ENCODE measurements at places on chromosomes 2 and 18.

DNA sequence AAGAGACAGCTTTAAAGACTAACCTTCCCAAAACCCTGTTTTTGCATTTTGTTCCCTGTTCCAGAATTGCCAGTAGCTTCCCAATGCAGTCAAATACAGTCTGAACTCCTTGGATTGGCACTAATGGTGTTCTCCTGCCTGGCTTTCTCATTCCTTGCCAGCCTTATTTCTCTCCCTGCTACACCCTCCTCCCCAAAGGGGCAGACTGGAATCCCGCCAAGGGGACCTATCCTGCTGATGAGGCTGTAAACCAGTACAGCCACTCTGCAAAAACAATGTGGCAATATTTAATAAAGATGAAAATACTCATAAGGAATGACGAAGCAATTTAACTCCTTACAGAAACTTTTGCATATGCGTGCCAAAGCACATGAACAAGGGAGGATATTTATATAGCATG, 4.5 kb upstream of the SLC4A5 start:
- DNase-seq = no peak

GRCh38 chr2:62705859-62706720, 577 bp downstream of the EHBP1 start:
- DNase-seq = peak; percentile 29

- DNase-seq = peak; percentile 57
Measured at GRCh38 chr2:65159906-65160305, 30.0 kb upstream of the RAB1A start.

- no peak for DNase-seq
Measured at GRCh38 chr2:147925886-147926285, 81.1 kb downstream of the ACVR2A start.

DNA sequence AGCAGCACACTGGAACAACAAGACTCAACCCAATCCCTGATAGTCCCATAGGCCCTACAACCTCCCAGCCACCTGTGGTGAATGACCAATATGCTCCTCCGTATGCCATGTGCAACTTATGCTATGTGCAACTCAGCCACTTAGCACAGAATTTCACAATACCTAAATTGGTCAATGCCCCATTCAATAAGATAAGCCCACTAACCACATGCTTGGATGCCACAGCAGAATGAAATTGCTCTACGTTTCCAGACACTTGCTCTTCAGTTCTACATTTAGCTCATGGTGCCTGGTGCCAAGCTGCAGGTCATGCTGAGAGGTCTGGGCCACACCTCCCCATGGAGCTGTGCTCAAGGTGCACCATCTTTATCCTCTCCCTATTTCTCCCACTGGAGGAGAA, 159.8 kb downstream of the EN1 start:
- DNase-seq = no peak

- DNase-seq = no peak
Measured at GRCh38 chr18:48573632-48574283, 34.9 kb downstream of the CTIF start.

DNA sequence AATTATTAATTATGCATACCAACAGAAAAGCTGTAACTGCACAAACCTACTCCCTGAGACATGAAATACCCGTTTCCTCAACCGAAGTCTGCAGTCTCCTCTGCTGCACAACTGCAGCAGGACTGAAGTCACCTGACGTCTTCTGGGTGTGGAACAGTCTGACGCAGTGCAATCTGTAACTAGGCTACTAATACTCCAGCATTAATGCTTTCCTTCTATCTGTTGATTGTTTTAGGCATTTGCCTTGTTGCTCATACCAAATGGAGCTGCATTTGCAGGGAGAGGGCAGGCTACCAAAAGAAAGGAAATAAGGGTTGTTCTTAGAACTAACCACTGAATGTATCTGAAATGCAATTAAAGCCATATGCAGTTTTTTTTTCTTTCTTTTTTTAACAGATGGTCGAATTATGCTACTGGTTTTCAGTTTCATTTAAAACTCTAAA, 40.1 kb downstream of the RTN4 start:
- DNase-seq = peak; percentile 71

- no peak for DNase-seq
Measured at GRCh38 chr18:9859232-9859631, 26.5 kb upstream of the TXNDC2 start.

DNA sequence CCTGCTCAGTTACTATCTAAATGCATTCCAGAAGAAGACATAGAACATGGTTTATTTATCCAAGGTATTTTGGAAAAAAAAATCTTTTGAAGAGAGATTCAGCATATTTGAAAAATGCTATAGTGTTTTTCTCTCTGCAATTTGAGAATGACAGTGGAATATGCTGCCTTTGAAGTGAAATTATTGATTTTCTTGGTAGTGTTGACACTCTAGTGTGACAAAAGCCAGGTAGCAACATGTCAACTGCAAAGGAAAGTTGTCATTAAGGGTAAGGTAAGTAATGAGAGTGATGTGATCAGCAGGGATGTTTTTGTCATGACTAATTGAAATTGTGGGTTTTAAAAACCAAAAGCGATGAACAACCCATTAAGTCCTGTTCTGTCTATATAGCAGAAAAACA, 1387.1 kb upstream of the TMEFF2 start:
- DNase-seq = no peak

GRCh38 chr2:34806396-34806795, 1207.3 kb upstream of the FAM98A start:
- no peak for DNase-seq

DNA sequence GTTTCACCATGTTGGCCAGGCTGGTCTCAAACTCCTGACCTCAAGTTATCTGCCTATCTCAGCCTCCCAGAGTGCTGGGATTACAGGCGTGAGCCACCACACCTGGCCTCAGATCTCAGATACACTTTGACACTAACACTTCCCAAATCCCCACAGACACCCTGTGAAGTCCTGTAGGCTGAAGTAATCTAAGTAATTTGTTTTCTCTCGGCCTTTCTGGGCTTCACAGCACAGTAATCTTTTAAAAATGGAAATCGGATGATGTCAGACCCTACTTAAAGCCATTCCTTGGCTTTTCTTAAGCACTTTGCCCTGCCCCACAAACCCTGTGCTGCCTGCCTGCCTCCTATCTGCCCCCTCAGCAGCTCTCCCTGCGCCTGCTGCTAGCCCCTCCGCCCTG, 16.2 kb downstream of the ATIC start:
- DNase-seq = no peak

DNA sequence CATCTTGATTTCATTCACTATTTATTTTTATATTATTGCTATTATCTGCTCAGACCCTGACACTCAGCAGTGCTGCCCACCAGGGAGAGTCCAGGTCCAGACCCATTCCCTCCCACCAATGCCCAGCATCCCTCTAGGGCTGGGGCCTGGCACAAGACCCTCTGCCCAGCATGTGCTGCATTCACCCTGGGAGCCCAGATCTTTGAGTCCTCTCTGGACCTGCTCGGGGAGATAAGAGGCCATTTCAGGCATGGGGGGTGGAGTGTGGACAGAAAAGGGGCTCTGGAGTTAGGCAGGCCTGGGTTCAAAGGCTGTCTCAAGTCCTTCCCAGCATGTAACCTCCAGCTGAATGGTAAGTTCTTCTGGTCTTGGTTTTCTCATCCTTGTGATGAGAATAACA, 209.6 kb downstream of the CYP26B1 start:
- DNase-seq = no peak

GRCh38 chr2:8533923-8534322, 147.9 kb upstream of the ID2 start:
- DNase-seq = no peak

DNA sequence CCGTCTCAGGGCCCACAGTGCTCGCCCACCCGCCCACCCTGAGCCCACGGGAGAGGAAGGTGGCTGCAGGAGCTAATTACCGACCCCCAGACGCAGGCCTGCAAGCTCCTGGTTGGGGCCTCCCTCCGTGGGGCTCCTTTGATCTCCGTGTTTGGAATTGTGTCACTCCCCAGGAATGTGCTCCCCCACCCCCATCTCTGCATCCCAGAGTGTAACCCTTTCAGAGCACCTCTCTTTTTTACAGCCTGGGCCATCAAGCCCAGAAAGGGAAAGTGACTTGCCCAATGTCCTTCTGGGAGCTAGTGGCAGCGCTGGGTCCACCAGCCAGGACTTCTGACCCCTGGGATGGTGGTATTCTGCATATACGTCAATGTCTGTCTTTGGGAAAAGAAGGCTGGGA, 335.1 kb downstream of the CYRIA start:
- no peak for DNase-seq

GRCh38 chr2:10834068-10834655, 21.6 kb upstream of the PDIA6 start:
- no peak for DNase-seq

GRCh38 chr2:196466581-196466980, 172.9 kb upstream of the CCDC150 start:
- DNase-seq = no peak

- DNase-seq = no peak
Measured at GRCh38 chr18:62066102-62066818, 120.6 kb downstream of the PIGN start.

- DNase-seq = no peak
Measured at GRCh38 chr2:221750316-221750715, 178.2 kb upstream of the EPHA4 start.

- no peak for DNase-seq
Measured at GRCh38 chr2:42651057-42651456, 82.6 kb downstream of the MTA3 start.

- no peak for DNase-seq
Measured at GRCh38 chr2:147325990-147326389, 518.8 kb upstream of the ACVR2A start.

DNA sequence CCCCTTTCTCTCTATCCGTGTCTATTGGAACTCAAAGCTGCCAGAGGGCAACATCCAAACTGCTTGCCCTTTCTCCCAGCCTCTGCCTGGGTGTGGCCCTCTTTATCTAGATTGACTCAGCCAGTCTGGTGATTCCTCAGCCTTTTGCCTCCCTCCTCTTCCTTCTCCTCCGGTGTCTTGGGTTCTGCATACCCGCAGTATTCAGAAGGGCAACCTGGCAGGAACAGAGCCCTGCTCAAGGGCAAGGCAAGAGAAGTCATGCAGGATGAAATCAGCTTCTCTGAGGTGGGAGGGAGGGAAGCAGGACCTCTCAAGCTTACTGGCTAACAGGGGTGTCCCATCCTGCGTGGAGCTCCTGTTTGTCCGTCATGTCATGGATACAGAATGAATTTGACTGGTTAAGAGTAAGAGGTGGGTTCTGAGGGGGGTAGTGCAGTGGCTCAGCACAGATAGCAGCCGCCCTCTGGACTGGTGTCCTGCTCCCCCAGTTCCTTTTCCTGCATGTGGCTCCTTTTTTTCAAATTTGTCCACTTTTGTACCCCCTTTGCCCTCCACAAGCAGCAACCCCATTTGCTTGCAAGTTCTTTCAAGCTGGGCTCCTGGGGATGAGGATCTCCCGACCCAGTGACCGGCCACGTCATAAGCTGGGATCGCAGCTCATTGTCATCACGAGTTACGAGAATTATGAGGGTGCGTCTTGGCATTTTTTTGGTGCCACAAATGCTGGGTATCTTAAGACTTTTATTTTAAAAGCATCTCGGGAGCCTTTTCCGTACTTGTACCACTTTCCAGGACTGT, 154.1 kb downstream of the FHOD3 start:
- DNase-seq = no peak

DNA sequence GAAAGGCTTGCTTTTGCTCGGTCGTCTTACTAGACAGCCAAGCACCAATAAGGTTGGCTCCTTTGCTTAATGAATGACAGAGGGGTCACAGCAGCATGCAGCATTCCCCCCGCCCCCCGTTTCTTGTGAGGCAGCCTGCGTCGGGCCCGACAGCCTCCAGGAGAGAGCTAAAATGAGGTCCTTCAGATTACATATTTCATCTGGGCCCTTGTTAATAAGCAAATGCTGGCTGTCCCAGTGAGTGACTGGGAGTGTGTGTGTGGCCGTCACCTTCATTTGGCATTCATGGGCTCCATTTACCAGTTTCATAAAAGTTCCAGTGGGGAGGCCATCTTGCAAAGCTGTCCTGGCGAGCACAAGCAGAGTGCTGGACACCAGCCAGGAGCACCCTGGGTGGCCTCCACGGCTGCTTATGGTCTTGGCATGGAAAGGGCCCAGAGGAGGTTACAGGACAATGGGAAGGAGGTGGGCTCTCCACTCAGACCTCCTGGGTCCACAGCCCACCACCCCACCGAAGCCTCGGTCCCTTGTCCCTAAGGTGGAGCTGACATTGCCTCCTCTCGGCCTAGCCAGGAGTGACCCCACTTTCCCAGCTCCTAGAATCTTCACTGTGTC, 37.2 kb downstream of the ODC1 start:
- no peak for DNase-seq

GRCh38 chr2:234126146-234126470, 75.6 kb downstream of the SPP2 start:
- no peak for DNase-seq

GRCh38 chr18:2531751-2532150, 39.6 kb downstream of the METTL4 start:
- DNase-seq = no peak

DNA sequence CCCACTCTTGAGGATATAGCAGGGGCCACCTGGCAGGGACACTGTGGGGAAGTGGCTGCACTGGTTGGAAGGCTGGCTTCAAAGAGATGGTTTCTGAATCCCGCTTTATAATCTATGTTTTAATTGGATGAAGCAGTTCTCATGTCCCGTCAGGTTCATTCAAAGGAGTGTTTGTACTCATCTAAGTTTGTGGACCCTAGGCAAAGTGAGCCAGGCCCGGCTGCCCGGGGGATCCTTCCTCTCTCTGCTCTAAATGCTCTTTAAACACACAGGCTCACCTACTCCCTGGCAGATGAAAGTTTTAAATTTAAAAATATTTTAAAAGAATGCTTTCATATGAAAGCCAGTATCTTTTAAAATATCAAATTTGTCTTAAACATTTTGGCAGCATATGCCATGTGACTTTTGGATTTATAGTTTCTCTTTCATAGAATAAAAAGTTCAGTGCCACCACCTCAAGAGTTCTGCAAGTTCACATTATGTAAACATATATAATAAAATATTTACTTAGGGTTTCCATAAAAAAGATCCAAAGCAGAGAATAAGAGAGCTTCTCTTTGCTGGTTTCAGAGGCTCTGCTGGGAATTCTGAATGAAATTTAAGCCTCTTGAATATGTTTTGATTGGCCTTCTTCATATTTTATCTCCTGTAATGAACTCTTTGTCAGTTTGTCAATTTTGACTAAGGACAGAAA, 143.5 kb upstream of the ALPP start:
- no peak for DNase-seq

- DNase-seq = no peak
Measured at GRCh38 chr2:50732796-50733195, 299.1 kb downstream of the NRXN1 start.

DNA sequence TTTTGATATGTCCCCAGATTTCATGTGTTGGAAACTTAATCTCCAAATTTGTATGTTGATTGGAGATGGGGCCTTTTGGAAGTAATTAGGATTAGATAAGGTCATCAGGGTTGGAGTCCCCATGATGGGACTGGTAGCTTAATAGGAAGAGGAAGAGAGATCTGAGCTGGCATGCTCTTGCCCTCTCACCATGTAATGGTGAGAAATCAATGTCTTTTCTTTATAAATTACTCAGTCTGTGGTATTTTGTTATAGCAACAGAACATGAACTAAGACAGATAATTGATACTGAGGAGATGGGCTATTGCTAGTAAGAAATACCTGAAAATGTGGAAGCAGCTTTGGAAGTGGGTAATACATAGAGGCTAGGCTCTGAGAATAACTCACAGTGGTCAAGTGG, 48.0 kb downstream of the CDC42EP3 start:
- no peak for DNase-seq

Data from AML-193 (cell line).